ENCODE measurements at places on chromosomes 11 and 22. TPM values are rescaled to one million over a fixed set of nuclear protein-coding genes. Genes with fewer than 3 reads are reported as not detected.

The RAG2 gene
- total RNA-seq: not detected

The TRIM68 gene
- 23.7 TPM for total RNA-seq

The PDE3B gene
- total RNA-seq: 219 TPM

DNA sequence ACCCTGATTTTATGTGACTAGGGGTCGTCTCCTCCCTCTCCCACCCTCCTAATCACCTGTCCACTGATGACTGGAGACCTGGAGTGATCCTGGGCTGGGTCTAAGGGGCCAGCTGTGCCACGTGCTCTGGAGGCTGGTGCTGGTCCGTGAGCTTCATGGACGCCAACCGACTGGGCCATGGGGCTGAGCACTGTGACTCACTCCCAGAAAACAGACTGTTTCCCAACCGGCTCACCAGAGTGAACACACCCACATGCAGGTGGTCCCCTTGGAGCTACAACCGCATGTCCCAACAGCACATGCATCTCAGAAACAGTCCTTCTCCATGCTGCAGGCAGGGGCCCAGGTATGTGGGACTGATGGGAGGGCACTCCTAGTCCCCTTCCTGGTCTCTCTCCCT is 14.0 kb upstream of the LMO1 start:
- no peaks in the 10 kb centered on the region for H3K36me3 ChIP-seq
- H3K27ac ChIP-seq: no peak overlapping the region
- H3K4me3 ChIP-seq: no peak overlapping the region
- H3K27me3 ChIP-seq: no peaks in the 10 kb centered on the region

GRCh38 chr11:59368238-59369022 is 9.7 kb downstream of the OR5AN1 start:
- H3K27ac ChIP-seq: no peak overlapping the region
- no peaks in the 10 kb centered on the region for H3K27me3 ChIP-seq
- H3K4me1 ChIP-seq: no peaks in the 10 kb centered on the region
- H3K36me3 ChIP-seq: no peaks in the 10 kb centered on the region
- DNase-seq: no peak

- H3K27ac ChIP-seq: no peak overlapping the region
- no peak overlapping the region for H3K4me3 ChIP-seq
- peaks cover 23% of the 10 kb centered on the region for H3K27me3 ChIP-seq
- no peaks in the 10 kb centered on the region for H3K4me1 ChIP-seq
Measured at GRCh38 chr11:68683536-68684384, 584 bp upstream of the GAL start.

Measured in CD4-positive, alpha-beta memory T cell (primary cell).